NCI-H510A (cell line): ENCODE measurements at places on chromosomes 3 and 15.
A peak's percentile ranks its signal among the peaks of the same experiment; 100 is the strongest.

- no peak for DNase-seq
Observed at GRCh38 chr3:112789787-112790186, 56.9 kb downstream of the CD200R1L start.

- DNase-seq, result no peak
Observed at GRCh38 chr15:68676011-68676605, 97.3 kb downstream of the CORO2B start.

DNA sequence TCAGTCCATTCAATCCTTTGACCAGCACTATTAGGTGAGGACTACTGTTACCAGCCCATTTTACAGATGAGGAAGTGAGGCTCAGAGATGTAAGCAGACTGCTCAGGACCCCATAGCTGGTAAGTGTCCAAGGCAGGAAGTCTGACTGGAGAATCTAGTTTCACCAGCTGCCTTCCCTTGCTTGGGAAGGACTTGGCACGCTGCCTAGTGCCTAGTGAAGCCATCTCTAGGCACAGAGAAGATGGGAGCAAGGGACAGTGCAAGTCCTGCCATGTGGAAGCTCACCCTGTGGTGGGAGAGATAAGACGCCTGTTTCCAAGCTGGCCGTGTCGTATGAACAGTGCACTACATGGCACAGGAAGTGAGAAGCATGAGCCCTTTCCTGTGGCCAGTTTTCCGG is 111.8 kb upstream of the TMC3 start:
- no peak for DNase-seq

DNA sequence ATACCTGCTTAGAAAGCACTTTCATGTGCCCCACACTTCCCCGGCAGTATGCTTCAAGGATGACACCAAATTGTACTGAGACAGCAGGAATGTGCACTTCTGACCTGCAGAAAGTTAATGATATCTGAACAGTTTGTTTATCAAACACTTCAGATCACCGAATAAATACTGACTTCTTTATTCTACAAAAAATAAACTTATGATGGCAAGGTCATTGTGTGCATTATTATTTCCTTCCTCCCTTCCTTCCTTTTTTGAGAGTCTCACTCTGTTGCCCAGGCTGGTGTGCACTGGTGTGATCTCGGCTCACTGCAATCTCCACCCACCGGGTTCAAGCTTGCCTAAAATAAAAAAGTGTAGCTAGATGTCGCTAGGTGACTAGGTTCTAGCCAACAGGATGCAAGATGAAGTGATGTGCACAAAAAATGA is 80.3 kb downstream of the FAIM start:
- DNase-seq, result no peak

GRCh38 chr15:77644543-77645247 is 12.0 kb upstream of the LINGO1 start:
- DNase-seq, result no peak

GRCh38 chr3:40620151-40620550 is 95.4 kb downstream of the ZNF621 start:
- DNase-seq, result no peak

DNA sequence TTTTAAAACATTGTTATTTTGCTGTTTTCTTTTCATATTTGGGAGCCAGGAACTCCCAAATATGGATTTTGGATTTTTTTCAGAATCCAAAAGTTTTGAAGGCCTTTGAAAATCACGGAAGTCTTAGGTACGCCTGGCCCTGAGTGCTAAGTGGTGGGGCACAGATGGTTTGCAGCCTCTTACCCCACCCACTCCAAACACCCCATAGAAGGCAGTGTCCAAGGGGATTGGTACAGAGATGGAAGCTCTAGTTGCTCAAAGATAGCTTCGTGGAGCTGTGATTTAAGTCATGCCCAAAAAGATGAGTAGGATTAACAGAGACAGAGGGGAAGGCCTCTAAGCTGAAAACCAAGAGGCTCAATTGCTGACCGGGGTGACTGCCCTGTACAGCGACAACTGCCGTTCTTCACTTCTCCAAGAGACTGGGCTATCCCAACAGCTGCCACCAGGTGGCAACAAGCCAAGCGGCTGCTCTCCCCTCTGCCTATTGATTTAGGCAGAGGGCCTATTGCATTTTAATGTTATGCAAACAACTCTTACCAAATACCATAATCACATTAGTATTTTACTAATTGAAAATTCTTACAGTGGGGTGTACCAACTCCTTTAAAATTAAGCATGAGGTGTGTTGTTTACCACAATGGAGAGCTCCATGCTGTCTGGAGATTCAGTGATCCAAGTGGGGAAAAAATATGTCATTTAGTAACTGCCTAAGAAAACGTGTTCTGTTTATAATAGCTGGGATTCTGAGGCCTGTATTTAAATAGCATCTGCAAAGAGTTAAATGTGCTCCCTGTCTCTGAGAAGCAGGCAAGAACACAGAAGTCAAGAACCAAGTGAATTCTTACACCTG is 64.0 kb upstream of the C15orf61 start:
- no peak for DNase-seq

DNA sequence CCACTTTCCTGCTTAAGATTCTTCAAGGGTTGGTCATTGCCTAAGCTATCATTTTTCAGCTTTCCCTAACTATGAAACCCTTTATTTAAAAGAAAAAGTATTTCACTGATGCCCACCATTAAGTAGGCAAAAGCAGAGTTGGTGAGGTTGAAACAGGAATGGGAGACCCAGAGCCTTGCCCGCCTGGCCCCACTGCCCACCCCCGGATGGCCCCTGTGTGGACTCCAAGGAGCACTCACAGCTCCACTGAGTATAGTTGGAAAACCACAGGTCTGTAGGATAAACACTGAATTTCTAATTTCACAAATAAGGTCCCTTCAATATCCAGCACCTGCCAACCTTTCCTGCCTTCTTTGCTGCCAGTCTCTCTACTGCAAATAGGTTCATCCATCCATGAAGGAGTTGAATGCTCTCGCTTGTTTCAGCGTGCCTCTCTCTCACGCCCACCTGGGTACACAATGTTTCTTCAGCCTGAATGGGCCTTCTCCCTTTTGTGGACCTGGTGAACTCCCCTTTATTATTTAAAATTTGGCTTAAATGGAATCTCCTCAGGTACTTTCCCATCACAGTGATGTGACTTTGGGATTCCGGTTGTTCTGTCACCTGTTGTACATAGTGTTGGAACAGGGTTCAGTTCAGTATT is 8.7 kb upstream of the ACAP2 start:
- peak; percentile 34 for DNase-seq

GRCh38 chr15:78216276-78217104 is 17.9 kb downstream of the ACSBG1 start:
- no peak for DNase-seq

GRCh38 chr3:183587336-183587735 is 31.8 kb upstream of the KLHL6 start:
- DNase-seq, result no peak

GRCh38 chr3:11146773-11147660 is 7.3 kb upstream of the HRH1 start:
- DNase-seq, result no peak

DNA sequence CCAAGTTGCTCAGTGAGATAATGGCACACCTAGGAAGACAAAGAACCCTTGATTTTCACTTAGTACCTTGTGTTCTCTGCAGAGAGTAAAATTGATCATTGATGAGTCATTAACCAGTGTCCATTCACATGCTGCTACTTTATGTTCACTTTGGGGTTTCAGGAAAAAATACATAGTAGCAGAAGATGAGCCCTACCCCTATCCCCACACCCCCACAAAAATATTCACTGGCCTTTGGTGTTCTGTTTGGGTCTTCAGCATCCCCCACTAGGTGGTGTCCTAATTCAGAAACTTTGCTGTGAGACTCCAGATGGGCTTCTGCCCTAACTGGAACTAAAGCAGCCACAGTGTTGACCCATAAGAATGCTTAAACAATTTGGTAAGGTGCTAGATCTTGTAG is 178.8 kb downstream of the KLHL25 start:
- DNase-seq, result no peak

DNA sequence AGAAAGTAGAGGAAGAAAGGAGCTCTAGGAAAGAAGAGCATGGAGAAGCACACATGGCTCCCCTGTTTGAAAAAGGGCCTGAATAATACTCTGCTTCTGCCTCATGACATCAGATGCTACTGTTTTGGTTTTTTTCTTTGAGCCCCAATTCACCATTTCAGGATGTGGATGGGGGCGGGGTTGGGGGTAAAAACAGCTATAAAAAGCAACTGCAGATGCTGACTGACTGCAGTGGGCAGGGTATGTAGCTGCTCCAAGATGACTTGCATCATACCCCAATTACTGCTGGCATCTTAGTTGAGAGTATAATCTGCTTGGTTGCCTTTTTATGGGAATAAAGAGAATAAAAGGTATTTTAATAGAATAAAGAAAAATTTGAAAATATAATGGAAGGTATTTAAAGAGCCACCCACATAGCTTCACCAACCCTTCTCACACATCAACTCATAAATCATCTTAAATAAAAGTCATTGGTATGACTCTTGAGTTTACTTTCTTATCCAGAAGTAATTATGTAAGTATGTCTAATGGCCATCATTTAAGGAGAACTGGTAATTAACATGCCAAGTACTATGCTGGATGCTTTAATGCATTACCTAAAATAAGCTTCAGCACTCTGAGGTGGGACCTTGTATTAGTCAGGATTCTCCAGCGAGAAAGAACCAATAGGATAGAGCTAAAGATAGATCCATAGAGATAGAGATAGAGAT is 36.4 kb upstream of the TMEM45A start:
- DNase-seq, result no peak
